Activated effector memory CD4-positive, alpha-beta T cell treated with Interleukin-2 at 50 U/mL for 16 hours (primary cell): ENCODE measurements at places on chromosomes 4 and X.

DNA sequence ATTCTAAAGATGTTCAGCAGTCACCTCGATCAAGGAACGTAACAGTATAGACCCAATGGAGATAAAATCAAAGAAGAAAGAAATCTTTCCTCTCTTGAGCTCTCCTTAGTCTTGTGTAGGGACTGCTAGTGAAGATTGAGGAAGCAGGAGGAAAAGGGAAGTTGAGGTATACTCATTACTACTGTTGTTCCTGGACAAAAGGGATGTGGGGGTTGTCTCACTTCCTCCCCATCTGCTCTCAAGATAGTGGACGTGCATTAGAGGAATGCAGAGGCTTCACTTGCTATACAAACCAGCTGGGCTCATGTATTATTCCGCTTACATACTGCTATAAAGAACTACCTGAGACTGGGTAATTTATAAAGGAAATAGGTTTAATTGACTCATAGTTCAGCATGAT is 208.9 kb upstream of the ARHGEF9 start:
- no peak for DNase-seq

DNA sequence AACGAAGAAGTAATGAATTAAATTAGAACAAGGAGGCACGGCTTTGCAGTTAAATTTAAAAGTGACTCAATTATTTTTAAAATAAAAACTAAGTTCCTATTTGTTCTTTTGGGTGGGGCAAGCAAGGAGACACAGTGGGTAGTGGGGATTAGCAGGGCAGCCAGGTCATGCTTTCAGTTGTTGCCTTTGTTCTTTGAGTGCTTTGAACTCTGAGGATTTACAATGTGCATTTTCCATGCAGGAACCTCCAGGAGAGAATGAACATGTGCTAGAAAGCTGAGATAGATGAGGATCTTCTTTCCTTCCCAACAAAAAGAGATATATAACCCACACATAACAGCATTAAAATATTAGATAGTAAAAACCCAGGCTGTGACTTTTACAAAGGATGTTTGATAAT is 420.4 kb upstream of the CTSO start:
- DNase-seq: no peak

DNA sequence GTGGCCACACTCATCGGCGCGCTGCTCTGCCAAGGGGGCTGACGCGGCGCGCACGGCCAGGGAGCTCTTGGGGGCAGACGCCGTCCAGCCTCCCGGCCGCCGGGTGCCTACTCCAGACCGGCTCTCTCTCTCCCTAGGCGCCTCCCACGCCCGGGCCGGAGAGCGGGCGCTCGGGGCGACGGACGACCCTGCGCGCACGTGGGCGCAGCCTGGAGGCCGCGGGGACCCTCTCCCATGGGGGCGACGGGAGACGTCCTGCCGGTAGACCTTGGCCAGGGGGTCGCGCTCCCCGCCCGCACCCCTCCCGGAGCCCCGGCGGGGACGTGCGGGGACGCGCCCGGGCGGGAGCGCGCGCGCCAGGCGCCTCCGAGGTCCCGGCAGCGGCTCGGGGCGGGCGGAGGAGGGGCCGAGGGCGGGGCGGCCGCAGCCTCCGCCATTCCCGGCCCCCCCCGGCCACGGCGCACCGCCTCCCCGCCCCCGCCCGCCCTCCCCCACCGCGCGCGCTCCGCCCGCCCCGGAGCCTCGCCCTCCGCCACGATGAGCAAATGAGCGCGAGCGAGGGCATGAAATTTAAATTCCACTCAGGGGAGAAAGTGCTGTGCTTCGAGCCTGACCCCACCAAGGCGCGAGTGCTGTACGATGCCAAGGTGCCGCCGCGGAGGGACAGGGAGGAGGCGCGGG is at the start of gene MSL3:
Gene MSL3, plus strand, starts transcription at position 519 of the 681 bp plus-strand sequence. Its CDS starts 27 bp downstream, at position 546.
- peak; percentile 55 for DNase-seq

DNA sequence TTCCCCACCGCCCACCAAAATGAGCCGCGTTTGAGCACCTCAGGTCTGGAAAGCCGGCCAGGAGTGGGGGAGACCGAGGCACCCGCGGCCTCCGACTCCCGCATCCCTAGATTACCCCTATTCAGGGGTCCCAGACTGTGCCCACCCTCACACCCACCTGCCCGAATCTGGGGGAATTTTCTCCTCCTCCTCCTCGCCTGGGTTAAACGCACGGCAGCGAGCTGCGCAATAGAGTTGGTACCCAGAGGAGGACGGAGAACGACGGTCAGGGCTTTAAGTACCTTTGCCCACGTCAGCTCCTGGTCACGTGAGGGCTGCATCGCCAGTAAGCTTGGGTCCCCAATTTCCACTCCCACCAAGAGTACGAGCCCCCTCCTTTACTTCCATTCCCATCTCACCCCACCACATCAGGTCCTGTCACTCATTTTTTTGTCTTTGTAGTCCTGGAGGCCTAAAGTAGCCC is at the start of gene ARMCX2:
Gene ARMCX2, minus strand, starts transcription at position 250 of the 463 bp plus-strand sequence. CDS start 2,262 bp downstream, outside the sequence.
- DNase-seq: no peak

DNA sequence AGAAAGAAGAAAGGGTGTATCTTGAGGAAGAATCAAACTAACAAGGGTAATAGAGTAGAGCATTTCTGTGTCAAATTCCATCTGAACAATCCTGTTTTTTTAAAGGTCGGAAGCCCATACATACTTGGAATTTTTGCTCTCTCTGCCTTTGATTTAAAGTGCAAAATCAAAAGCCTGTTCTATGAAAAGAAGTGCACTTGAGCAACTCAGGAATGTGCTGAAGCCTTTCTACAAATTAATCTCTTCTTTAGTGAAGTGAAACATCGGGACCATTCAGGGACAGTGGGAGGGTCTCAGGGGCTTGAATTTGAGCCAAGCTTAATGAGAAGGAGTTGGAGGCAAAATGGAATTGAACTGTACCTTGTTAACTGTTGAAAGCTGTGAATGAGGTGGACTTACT is 1008.5 kb upstream of the LCORL start:
- DNase-seq: no peak

- no peak for DNase-seq
These were observed 407.7 kb downstream of the SPRY1 start for GRCh38 chr4:123804196-123804721.

DNA sequence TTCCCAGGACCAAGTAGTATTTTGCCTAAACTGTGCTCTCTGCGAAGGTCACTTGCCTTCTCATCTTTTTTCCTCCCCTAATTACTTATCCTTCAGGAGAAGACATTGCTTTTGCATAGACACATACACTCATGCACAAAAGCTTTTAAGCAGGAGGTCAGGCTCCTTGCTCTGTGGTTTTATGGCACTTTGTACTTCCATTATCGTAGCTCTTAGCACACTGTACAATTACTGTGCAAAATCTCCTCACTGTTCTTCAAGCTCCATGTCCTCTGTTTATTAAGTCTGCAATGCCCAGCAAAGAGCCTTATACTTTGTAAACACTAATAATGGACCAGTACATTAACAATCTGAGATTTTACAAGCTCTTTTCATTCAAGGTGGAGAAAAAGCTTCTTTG is 188.4 kb upstream of the GNPDA2 start:
- DNase-seq: no peak

DNA sequence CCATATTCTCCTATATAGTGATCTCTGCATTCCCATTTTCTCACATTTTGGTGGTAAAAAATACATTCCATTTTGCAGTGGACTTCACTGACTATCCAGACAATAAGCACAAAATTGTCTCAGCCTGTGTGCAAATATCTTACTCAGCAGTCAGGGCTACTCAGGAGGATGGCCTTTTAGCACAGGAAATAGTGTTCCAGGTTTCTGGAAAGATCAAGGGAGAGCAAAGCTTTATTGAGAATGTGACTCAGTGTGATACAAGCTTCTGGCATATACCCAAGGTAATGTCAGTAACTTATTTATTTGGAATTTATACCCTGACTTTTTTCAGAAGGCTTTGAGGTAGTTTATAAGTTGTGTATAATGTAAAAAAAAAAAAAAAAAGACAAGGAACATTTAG is 233.4 kb downstream of the TEX13A start:
- no peak for DNase-seq

GRCh38 chr4:95018785-95019184 is 261.0 kb downstream of the BMPR1B start:
- no peak for DNase-seq

DNA sequence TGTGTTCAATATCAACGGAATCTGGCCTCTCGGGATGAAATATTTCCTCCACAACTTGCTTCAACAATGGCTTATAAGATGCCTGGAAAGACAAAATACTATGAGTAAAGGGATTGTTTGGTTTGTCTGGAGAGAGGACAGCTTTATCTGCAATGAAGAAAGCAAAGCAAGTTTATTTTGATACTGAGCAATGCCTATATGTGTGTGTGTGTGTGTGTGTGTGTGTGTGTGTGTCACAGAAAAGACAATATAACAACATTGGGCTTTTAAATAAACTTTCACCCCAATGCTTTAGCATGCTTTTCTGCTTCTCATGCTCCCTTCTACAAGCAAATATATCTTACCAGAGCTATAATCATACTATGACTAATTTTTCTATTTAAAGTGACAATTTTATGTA is 45.4 kb downstream of the RASL11B start:
- DNase-seq: no peak

GRCh38 chr4:30553706-30554105 is 166.5 kb upstream of the PCDH7 start:
- no peak for DNase-seq

- peak; percentile 18 for DNase-seq
These were observed 28.1 kb downstream of the SLC16A2 start for GRCh38 chrX:74449322-74449936.

GRCh38 chr4:96044971-96045370 is 205.1 kb downstream of the PDHA2 start:
- DNase-seq: no peak

- no peak for DNase-seq
These were observed 175.8 kb downstream of the COMMD8 start for GRCh38 chr4:47287735-47288134.

- DNase-seq: no peak
These were observed 46.6 kb downstream of the SOWAHB start for GRCh38 chr4:76851375-76851774.

DNA sequence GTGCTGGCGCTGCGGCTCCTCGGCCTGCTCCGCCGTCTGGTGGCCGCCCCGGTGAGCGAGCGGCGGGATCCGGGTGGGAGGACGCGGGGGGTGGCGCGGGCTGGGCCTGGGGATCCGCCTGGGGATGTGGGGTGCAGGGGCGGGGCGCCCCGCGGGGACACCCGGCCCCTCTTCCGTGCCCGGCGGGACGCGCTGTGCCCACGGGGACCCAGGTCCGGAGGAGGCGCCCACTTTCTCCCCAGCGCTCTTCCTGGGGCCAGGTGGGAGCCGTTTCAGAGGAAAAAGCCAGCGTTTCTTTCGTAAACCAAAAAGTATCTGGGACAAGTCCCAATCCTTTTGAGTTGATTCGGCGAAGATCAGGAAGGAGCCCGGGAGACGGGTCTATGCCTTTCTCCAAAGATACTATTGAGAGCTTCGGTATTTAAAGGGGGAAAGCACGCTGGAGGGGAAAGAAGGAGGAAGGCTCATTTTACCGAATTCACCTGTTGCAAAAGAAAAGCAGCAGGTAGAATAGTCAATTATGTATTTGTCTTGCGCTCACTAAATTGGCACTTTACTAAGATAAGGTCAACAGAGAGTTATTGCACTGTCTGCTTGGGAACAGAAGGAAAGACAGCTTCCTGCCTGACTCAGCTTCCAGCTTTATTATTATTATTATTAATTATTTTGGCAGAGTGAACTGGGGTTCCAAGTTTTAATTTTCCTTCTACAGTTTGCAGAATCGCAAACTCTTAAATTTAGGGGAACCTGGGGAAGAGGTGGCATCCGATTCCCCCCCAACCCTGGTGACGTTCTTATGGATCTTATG is 81.5 kb upstream of the CD99 start:
- DNase-seq: no peak

- DNase-seq: no peak
These were observed 123.4 kb upstream of the GUCY1A1 start for GRCh38 chr4:155543126-155543765.

DNA sequence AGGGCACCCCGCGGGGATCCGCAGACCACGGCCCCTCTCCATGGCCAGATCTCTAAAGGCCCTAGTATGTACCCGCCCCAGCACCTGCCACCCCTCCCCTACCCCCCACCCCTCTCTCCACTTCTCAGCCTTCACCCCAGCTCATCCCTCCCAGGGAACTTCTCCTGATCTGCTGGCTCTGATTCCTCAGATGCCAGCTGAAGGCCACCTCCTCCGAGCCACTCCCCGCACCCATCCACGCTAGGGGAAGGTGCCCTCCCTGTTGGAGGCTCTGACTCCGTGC is 11.9 kb downstream of the PSAPL1 start:
- DNase-seq: no peak

- DNase-seq: no peak
These were observed 30.4 kb downstream of the PLS3 start for GRCh38 chrX:115591420-115591819.

DNA sequence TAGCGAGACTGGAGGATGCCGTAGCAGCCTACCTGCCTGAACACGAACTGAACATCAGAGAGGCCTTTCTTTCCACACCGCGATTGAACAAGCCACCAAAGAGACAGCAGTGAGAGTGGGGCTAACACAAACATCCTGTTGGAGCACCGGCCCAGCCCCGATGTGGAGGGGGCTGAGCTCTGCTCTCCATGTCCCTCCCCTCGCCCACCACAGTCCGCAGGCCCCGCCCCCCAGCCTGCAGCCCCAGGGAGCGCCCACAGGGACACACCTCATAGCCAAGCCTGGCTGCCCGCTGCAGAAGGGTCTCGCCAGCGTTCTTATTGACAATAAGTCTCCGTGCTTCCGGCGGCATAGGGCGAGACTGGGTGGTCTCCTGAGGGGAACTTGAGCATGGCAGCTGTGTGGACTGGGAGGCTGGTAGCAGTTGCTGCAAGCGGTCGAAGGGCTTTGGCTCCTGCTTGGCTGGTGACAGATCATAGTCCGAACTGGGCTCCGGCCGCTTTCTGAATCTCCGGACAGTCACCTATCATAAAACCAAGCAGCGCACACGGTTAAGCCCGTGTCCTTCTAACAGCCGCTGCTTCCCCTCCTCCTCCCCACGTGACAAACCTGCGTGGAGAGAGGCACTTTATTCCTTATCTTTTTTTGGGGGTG is 35.8 kb downstream of the BCOR start:
- no peak for DNase-seq

DNA sequence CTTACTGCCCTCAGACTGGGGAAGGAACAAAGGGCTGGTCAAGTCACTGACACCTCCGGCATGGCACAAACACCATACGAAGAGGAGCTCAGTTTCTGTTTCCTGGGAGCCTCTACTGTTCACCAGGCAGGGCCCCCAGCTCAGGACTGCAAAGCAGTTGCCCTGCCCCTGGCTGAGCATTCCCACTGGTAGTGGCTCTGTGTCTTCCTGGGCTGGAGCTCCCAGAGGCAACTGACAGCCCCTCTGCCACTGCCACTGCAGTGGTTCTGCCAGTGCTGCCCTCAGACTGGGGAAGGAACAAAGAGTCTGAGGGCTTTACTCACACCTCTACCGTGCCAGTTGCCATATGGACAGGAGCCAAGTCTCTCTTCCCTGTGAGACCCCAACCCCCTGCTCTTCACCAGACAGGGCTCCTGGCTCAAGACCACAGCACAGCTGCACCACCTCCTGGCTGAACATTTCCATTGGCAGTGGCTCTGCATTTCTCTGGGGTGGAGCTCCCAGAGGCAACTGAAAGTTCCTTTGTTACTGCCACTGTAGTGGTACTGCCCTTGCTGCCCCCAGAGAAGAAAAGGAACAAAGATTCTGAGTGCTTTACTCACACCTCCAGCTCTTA is 67.9 kb downstream of the SMARCA5 start:
- no peak for DNase-seq
